RPMI7951 (cell line): ENCODE measurements at places on chromosomes 6 and 20. TPM values are rescaled to one million over a fixed set of nuclear protein-coding genes. Genes with fewer than 3 reads are reported as not detected.

DNA sequence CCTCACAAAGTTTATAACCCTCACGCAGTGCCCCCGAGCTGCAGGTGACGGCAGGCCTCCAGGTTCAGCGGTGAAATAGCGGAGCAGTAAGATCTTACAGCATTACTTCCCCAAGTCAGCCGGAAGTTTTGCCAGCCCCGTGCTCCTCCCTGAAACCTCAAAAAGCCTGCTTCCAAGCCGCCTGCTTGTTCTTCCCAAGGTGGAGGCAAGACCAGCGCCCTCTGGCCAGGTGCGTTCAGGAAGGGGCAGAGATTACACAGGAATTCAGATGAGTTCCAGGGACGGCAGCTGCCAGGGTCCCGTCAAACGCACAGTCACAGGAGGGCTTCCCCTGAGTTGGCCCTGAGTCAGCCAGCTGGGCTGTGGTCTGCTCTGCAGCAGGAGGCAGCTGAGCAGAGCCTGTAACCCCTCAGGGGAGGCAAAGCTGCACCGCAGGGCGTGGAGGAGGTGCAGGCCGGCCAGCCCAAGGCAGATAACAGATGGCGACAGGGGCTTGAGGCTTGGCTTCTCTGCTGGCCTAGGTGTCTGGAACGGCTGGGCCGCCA is 124.1 kb upstream of the RPS6KA2 start:
- DNase-seq: no peak

GRCh38 chr6:56087421-56087820 is 160.0 kb downstream of the COL21A1 start:
- DNase-seq: peak; percentile 49

DNA sequence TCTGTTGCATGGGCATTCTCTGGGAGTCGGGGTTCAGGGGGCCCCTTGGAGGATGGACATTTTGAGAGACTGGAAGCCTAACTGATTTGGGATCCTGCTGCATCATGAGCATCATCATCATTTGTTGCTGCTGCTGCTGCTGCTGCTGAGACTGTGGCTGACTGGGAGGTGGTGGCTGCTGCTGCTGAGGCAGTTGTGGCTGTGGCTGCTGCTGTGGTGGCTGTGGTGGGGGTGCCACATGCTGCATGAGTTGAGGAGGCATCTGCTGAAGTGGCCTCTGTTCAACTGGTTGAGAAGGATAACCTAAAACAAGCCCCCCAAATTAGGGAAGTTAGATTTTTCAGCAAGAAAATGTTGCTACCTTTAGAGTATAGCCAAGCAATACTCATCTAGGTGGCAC is 38.9 kb downstream of the TP53INP2 start:
- no peak for DNase-seq

SASH1 gene
- total RNA-seq: 16.1 and 27.4 TPM in 2 replicates

TREM1 gene
- total RNA-seq: 2.0 TPM in 1 of 2 replicates, not detected in the other

PNLDC1 gene
- total RNA-seq: not detected in 2 replicates

GRCh38 chr20:14232650-14233049 is 104.8 kb downstream of the FLRT3 start:
- no peak for DNase-seq

DNA sequence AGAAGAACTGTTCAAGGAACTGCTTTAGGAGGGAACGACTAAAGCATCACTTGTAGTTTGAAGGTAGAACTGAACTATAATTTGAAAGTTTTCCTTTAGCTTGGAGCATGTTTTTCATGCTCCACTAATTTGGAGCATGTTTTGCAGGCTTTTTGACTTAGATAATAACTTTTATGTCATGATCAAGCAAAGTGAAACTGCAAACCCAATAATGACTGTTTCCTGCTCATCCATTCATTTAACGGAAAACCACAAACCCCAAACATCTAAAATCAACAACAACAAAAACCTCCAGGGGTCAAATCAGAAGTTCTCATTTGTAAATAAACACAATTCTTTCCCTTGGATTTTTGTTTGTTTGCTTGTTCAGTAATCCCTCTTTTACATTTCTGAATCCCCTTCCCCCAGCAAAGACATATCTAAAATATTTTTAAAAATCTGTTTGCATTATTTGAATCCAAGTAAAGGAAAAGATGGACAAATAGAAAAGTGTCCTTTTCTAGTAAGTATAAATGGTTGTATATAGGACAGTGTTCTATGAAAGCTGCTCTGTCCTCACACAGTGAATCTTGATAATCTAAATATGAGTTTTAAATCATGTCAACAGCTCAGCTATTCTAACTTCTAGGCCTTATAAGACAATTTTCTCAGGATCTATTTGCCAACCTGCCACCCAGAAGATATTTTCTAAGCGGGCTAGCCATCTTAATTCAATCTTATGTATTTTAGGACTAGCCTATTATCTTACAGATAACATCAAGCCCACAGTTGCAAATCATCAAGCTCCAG is 2.6 kb downstream of the SIM1 start:
- no peak for DNase-seq

- peak; percentile 4 for DNase-seq
Measured at GRCh38 chr6:53263917-53264316, 84.8 kb downstream of the ELOVL5 start.

DNA sequence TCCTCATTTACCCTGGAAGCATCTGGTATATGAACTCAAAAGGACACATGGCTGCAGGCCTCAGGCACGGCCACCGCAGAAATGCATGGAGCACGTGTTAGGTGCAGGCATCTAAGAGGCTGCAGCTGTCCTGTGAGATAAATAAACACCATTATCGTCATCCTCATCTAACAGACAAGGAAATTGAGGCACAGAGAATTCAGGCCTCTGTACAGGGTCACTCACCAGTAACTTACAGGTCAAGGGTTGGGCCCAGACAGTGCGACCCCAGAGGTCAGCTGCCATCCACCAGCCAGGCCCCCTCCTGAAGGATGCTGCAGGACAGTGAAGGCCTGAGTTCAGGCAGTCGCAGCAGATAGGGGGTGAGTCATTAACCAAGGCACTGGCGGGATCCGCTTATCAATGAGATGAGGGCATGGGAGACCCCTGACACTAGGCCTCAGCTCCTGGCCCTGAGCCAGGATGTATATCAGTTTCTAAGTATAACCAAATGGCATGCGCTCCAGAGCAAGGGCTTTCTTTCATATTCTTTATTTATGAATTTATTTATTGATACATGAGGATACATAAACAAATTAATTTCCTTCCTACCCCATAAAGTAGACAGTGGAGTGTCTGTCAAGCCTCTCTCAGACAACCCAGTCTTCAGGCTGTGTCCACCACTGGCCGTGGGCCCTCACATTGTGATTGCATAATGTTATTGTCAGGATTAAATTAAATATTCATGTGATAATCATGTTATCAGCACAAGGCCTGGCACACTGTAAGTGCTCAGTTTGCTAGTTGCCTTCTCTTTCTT is 316.9 kb downstream of the QKI start:
- peak; percentile 19 for DNase-seq

DNA sequence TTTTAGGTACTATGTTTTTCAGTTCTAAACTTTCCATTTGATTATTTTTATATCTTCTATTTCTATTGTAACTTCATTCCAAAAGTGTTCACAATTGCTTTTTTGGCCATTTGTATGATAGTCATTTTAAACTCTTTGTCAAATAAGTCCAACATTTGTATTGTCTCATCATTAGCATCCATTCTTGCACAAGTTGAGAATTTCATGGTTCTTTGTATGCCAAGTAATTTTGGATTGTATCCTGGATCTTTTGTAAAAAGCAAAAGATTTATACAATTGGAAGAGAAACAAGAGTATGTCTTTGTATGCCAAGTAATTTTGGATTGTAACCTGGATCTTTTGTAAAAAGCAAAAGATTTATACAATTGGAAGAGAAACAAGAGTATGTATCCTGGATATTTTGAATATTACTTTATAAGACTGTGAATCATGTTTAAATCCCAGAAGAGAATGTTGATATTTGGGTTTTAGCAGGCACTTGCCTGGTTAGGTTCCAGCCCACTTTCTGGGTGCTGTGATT is 36.9 kb upstream of the NT5E start:
- DNase-seq: no peak
